ENCODE measurements at places on chromosomes 11 and 22.

GRCh38 chr11:3226846-3227567, 5.2 kb downstream of the MRGPRE start:
- DNase-seq: no peak

GRCh38 chr11:112625814-112626213, 335.4 kb upstream of the NCAM1 start:
- DNase-seq: no peak

DNA sequence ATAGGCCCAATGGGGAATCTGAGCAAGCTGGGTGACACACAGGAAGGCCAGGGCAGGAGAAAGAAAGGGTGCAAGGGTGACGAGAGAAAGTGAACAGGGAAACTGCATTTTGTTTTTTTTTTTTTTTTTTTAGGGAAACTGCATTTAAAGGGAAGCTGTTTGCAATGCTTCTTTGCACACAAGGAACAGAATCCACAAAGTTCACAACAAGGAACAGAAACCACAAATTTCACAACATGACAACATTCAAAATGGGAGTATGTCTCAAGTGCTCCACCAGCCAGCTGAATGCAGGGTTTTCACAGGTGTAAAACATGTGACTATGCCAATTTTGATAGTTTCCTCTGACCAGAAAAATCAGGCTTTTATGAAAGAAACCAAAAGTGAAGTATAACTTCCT, 6.8 kb upstream of the PLAAT3 start:
- no peak for DNase-seq

GRCh38 chr11:74212533-74212932, 41.4 kb downstream of the PPME1 start:
- no peak for DNase-seq

DNA sequence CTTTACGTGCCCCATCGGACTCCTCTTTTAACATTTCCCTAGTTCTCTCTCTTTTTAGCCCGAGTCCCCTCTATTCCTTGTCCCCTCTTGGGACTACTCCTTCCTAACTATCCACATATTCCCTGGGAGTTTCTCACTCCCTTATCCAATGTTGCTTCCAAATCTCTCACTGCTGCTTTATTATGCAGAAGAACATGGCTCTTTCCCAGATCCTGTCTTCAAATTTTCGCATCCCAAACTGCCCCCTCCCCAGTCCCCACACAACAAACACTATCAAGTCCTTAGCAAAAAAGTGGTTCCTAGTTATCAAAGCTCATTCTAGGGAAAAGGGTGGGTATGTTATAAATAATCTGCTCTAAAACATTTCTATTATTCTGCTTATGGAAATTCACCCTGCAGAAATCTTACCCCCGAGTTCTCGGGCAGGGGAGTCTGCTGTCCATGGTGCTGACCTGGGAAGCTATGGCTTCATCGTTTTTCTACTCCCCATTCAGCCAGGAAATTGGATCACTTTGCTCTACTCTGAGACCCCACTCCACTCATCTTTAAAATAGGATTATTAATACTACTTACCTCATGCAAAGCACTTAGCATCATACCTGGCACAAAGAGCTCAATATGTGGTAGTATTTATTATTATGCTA, 393.5 kb downstream of the BUD13 start:
- no peak for DNase-seq

GRCh38 chr11:2205214-2205720, 33.7 kb upstream of the TH start:
- no peak for DNase-seq

GRCh38 chr11:130773244-130773820, 142.9 kb downstream of the SNX19 start:
- DNase-seq: no peak

DNA sequence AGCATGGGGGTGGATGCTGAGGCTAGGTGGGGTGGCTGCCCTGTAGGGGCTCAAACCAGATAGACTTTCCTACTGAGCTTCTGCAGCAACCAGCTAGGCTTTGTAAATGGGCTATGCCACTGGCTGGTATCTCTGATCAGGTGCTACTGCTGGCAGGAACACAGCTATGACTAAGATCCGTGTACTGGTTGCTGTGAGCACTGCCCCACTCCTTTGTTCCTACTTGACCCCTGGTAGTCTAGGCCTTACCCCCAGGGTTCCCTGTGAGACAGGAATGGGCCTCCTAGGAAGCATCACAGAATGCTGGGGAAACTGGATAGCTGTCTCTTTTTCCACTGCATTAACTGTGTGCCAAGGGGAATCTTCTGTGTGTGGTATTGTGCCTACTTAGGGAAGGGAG, 58.4 kb upstream of the GAB2 start:
- DNase-seq: no peak

DNA sequence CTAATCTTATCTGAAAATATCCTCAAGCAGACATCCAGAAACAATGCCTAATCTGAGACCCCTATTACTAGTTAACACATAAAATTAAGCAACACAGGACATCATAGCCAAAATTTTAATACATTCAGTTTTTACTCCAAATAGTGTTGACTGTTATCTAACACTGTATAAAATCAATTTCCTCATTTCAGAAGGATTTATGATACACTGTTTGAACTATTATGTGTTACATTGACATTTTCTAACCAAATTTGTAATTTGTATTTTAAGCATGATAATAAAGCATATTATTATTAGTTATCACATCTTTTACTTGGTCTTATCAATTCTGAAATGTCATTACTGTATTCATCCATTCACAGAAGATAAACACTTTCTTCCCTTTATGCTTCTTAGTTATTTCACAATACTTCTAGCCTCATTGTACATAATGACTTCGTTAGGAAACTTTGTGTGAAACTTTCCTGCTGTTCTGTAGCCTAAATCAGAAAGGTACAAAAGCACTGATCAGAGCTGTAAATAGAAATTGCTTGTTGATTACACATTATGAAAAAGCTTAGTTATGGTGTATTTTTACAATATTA, 1248.9 kb downstream of the JRKL start:
- no peak for DNase-seq

- DNase-seq: no peak
These were observed 132.1 kb downstream of the OSBP2 start for GRCh38 chr22:30826670-30827355.

- DNase-seq: no peak
These were observed 11.3 kb upstream of the APOL4 start for GRCh38 chr22:36212901-36213300.

DNA sequence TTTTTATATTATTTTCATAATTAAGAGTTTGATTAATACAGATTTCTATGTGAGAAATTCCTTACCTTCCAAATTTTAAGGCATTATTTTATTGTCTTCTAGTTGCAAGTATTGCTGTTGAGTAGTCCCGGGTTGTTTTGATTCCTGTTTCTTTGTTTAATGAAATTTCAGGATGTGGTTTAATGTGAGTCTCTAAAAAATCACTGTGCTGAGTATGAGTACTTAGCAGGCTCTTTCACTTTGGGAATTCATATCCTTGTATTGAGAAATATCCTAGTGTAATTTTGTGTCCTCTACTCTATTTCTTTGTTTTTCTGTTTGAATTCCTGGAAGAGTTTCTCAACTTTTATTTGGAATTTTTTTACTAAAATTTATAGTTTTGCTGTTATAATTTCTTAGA, 113.2 kb downstream of the TMEM135 start:
- no peak for DNase-seq

DNA sequence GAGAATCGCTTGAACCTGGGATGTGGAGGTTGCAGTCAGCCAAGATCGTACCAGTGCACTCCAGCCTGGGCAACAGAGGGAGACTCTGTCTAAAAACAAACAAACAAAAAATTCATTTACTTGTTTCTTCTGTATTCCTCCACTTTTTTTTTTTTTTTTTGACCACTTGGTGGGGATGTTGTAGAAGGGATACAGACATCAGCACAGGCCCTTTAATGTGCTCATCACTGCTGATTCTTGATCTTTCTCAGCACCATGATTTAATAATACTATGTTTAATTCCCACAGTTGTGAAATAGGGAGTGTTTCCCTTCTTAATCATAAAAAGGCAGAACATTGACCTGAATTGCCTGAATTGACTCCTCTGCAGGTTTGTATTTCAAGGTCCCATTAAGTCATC, 4.5 kb downstream of the TTC9C start:
- DNase-seq: no peak

GRCh38 chr22:44411226-44412135, 86.6 kb downstream of the RTL6 start:
- DNase-seq: no peak

DNA sequence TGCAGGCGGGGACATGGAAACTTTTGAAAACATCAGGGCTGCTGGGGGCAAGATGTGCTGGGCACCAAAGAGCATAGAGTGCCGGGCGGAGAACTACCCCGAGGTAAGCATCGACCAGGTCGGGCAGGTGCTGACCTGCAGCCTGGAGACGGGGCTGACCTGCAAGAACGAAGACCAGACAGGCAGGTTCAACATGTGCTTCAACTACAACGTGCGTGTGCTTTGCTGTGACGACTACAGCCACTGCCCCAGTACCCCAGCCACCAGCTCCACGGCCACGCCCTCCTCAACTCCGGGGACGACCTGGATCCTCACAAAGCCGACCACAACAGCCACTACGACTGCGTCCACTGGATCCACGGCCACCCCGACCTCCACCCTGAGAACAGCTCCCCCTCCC, 19.4 kb downstream of the MUC5B start:
- no peak for DNase-seq

DNA sequence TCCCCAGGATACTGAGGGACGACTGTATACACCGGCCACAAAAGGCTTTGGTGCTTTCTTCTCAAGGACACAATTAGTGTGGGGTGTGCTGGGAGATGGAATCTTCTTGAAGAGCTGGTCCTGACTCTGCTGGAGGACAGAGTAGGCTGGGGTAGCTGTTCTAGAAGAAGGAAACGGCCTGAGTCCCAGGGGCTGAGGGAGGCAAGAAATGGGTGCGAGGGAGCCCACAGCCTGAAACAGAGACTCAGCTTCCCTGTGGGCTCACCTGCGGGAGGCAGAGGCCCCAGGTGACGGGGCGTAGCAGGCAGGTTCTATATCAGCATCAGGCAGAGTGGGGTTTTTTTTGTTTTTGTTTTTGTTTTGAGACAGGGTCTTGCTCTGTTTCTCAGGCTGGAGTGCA, 36.6 kb downstream of the PARVG start:
- DNase-seq: no peak

GRCh38 chr11:33893711-33894397, 2.0 kb upstream of the LMO2 start:
- no peak for DNase-seq

DNA sequence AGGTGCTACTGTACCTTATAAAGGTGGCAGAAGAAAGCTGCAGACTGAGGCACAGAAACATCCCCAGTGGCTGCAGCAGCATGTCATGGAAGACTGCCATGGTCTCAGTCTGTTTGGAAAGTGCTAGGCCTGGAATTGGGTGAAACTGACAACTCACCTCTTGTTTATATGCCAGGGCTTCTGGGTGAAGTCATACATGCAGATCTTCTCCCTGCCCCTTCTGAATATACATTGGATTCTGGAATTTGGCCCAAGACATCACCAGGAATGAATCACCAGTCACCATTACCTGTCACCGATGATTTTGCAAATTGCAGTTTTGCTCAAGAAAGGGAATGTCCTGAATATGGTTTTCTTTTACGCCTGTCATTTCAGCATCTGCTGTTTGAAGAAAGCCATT, at the start of gene PLET1:
Gene PLET1 (minus strand): TSS at position 371 of the 400 bp plus-strand sequence. CDS start 271 bp downstream, at position 100.
- DNase-seq: no peak

DNA sequence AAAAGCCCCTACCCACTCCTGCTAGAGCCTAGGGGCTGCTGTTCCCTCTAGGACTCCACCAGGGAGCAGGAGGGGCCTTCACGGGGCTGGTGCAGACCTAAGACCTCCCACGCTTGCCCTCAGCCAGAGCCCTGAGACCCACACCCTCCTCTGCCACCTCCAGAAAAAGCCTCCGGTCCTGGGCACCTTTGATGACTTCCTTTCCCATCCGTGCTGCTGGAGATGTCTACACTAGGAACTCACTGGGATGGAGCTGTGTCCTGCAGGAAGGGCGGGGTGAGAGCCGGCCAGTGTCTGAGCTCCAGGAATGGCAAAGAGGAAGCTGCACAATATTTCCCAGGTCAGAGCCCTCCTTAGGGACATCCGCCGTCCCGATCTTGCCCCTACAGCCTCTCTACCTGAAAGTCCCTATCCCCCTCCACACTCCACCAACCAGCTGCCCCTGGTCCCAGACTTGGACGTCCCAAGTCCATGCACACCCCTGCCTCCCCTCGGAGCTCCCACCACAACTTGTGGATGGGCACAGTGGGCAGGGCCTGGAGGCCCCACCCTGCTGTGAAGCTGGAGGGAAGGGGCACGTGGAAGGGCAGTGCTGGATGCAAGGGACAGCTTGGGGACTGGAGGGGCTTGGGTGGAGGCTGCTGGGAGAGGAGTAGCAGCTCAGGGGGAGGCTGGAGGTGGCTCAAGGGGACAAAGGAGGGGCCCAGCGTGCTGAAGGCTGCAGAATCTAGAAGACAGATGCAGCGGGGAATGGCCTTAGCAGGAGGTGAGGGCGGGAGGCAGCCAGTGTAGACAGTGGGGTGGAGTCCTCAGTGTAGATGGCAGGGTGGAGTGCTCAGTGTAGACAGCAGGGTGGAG, 13.5 kb upstream of the LRP5 start:
- DNase-seq: no peak

GRCh38 chr11:67117672-67118180, 1.3 kb upstream of the KDM2A start:
- no peak for DNase-seq

GRCh38 chr11:96317571-96317970, 25.4 kb downstream of the MAML2 start:
- no peak for DNase-seq

GRCh38 chr22:17260298-17260697, 41.1 kb upstream of the ADA2 start:
- no peak for DNase-seq

GRCh38 chr11:69923641-69924307, 104.6 kb upstream of the FGF3 start:
- DNase-seq: no peak

DNA sequence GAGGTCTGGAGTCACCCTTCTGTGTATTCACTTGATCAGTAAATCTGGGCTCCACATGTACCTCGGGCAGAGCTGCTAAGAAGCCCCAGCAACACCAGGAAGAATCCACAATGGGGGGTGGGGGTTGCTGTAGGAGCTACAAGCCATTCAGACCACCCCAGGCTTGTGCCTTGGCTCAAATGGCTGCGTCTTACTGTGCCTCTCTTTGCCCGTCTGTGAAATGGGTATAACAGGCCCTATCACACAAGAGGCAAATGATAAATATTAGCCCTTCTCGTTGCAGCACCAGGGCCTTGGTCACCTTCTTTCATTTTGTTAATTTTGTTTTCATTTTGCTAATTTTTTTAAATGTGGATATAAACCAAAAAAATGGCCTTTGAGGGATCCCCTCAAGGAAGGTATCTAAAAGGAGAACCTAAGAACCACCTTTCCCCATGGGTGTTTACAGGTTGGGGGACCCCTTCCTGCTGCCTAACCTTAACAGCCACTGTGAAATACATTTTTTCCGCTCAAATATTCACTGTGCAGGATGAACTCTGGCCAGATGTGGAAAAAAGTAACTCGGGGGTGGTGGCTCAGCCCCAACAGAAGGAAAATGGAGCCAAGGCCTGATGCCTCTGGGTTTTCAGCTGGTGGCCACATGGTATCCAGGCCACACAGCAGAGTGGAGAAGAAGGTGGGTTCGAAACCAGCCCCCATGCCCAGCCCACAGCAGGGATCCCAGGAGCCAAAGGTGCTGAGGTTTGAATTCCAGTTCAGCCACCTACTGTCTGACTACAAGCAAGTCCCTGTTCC, 284.0 kb downstream of the MN1 start:
- DNase-seq: no peak

All from GOT3 (cell line).